Stimulated activated CD4-positive, alpha-beta T cell treated with anti-CD3 and anti-CD28 coated beads, Interleukin-4, amount 100 ng/mL, for 4 hours (primary cell): ENCODE measurements at places on chromosomes 5 and 9.

- no peak for DNase-seq
These were observed 49.2 kb downstream of the STX17 start for GRCh38 chr9:99955606-99956005.

DNA sequence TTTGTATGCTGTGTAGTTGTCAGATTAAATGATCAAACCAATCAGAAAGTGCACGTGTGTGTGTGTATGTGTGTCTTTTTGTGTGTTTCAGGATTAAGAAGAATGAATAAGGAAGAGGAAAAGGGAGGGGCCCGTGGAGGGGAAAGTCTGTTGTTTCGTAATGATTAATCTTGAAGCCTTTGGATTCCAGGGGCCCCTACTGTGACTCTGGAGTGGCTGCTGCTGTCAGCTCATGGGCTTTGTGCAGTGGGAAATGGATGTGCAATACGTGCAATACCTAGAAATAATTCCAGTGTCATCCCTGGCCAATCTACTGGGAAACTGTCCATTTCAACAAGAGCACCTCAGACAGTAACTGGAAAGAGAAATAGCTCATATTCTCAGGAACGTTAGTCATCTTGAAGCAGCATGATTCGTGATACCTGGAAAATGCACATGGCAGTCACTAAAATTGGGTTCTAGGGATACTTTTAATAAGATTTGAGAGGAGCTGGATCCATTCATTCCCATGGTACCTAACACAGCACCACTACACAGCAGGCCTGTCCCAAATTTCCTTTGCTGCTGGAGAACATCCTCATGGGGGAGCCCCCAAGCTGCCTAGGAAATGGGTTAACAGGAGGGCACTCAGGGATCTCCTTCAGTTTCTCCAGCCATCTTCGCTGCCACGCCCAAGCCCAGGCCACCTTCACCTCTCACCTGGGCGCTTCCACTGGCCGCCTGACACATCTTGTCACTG, 186.3 kb downstream of the NR3C1 start:
- no peak for DNase-seq

DNA sequence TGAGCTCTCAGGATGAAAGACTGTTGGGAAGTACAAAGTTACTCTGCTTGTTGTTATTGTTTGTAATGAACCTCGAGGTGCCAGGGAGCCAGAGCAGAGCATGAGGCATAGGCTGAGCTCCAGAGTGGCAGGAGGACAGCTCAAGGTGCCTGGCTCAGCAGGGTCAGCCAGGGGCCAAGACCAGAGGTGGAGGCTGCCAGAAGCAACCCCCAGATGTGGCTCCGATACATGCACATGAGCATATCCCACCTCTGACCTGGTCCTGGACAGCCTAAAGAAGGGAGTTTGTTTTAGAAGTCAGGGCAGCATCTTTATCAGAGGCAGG, 105.6 kb downstream of the PSD2 start:
- no peak for DNase-seq

GRCh38 chr5:72235725-72236124, 84.3 kb downstream of the MRPS27 start:
- no peak for DNase-seq

DNA sequence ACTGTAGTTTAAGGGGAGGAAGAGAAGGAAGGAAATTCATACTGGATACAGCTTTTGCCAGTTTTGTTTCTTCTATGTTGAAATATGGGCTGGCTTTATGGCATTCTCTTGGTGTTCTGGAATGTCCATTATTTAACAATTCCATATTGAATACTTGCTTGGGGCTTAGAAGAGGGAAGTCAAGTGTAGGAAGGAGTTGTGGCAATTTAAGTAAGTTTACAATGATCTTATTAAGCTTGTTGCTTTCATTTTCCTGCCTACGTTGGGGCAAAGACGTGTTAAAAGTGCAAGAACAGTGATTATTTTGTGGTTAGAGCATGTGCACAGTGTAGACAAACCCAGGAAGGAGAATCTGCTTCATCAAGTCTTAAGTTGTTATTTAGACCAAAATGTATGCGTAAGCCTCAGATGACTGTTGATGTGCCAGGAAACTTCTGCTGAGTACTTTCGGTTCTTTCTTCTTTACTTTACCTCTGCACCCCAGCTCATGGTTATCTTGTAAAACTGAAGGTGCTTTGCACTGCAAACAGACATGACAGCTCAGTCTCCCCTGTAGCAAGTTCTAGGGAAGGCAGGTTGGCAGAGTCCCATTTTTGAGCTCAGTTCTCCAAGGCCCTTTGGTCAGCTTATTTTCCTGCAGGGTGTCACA, 75.8 kb downstream of the F2RL2 start:
- peak; percentile 47 for DNase-seq
